ENCODE measurements at places on chromosomes 2 and 18.

DNA sequence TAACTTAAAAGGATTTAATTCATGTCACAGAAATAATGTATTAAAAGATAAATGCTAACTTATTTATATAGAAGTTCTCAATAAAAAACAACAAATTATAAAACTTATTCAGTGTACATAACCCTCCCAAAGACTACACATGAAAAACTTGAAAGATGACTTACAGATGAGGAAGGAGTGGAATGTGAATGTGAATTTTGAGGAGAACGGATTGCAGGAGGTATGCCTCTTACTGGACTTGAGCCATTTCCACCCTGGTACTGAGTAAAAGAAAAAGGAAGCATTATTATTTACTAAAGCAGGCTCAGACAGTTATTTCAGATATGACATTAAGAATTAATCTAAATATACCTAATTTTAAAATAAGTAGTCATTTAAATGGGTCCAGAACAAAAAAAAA is 104.4 kb downstream of the TLK1 start:
- no peak for DNase-seq

DNA sequence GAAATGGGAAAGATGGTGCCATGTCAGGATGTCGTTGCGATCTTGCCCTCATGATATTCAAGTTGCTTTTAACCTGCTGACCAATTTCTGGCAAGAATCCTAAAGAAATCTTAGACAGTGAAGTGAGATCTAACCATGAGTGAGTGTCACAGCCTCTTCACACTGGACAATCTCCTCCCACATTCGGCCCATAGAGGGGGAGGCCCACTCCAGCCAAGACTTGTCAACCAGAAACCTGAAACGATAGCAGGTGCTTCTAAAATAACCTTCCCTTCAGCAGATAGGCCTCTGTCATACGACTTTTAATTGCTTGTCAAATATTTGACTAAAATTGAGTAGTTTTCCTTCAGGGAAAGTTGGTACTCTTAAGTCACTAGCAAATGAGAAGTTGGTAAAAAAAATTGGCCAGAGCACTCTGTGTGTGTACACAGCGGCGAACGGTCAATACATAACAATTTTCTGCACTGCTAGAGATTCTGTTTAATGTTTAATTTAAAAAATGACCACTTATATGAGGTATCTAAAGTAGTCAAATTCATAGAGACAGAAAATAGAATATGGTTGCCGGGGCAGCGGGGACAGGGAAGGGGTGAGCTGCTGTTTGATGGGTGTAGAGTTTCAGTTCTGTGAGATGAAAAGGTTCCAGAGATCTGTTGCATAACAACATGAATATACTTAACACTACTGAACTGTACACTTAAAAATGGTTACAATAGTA is 110.2 kb downstream of the VAPA start:
- DNase-seq: peak; percentile 73

- DNase-seq: no peak
Observed at GRCh38 chr18:47485221-47485797, 233.8 kb upstream of the SKOR2 start.

DNA sequence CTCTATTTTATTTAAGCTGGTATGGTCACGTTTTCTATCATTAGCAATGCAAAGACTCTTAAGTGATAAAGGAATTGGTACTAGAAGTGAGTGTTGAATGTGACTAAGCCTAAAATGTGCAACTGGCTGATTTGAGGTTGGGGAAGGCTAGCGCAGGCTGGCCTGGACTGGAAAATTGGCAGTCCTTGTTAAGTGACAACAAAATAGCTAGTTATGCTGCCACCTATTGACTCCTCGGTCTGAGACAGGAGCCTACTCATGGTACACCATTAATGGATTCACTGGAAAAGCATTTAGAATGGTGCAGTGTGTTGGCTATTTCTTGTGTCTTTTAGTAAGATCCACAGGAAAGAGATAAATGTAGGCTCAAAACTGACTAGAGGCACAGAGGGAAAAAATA is 5.7 kb upstream of the WIPF1 start:
- DNase-seq: peak; percentile 35

DNA sequence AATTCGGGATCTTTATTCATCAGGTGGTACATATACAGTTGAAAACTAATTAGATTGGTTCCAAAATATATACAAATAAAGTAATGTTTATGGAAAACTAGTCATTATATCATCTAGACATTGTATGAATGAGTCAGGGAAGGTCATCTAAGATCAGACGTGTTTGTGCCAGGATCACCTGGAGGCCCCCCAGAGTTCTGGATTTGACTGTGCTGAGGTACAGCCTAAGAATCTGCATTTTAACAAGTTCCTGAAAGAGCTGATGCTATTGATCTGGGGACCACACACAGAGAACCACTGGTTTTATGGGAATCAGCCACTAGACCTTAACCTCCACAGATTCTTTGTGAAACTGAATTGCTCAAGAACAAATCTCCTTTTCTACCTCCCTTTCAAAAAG is 43.2 kb downstream of the PARD6G start:
- DNase-seq: no peak

DNA sequence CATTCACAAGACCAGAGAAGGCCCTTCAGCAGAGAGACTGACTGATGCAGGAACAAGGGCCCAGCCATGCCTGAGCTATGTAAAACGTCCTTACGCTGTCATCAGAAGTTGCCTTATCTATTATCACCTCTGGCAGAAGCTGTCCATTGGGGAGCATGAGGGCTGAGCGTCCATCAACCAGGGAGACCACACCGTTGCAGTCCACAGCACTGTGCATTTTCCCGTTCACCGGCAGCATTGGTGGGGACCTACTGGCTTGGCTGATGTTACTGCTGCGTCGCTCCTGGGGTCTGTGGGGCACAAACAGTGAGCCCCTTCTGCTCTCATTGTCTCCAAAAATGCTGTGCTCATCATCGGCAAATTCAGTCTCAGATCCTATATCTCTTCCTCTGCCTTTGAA is 91.4 kb downstream of the SCN9A start:
- no peak for DNase-seq

GRCh38 chr18:9417073-9417851 is 58.1 kb upstream of the RALBP1 start:
- no peak for DNase-seq

- DNase-seq: no peak
Observed at GRCh38 chr2:136534811-136535210, 230.5 kb upstream of the THSD7B start.

DNA sequence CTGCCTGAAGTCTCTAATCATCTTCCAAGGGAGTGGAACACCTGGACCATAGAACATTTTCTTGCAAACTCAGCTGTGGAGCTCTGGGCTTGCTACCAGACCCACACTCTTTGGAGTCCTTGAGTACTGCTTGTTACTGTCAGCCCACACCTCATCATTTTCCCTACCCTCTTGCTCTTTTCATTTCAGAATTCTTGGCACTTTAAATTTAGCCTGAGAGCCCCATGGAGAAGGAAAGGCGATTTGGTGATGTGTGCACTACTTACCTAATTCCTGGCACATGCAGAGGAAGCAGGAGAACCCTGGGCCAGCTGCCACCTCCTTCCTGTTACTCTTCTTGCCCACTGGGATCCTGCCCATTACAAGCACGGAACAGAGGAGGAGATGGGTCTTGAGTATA is 31.7 kb downstream of the TMEM178A start:
- DNase-seq: peak; percentile 24

DNA sequence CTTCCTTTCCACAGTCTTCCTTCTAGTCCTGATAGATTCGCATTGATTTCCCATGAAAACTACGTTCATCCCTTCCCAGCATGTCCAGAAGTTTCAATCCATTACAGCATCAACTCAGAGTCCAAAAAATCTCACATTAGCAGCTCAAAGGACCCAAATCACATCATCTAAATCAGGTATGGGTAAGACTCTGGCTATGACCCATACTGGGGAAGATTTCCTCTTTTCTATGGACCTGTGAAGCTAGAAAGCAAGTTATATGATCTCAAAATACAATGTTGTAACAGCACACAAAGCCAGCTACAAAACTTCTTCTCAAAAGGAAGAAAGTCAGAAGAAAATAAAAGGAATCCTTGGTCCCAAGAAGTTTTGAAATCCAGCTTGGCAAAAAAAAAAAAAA is 5.7 kb upstream of the DCC start:
- DNase-seq: no peak

- DNase-seq: no peak
Observed at GRCh38 chr2:224875841-224876240, 159.7 kb upstream of the CCDC195 start.

DNA sequence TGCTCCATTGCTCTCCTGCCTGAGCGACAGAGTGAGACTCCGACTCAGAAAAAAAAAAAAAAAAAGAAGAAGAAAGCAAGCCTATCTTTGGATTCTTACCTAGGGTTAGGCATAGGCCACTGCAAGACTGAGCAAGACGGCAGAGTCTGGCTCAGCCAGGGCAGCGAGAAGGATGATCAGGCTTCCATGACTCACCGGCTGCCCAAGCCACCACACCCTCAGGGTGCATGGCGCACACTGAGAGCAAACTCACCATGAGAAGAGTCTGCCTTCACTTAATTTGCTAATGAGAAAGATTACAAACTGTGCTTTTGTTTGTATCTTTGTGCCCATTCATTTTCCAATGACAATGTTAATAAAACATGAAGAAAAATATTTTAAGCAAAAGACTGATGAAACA is 8.2 kb downstream of the FAM110C start:
- no peak for DNase-seq

- DNase-seq: no peak
Observed at GRCh38 chr2:181243319-181243718, 213.9 kb upstream of the ITGA4 start.

GRCh38 chr2:128997166-128997866 is 678.6 kb upstream of the HS6ST1 start:
- DNase-seq: no peak

GRCh38 chr18:23943104-23943503 is 71.5 kb upstream of the TTC39C start:
- DNase-seq: no peak

GRCh38 chr2:233501198-233502076 is 65.1 kb downstream of the USP40 start:
- DNase-seq: no peak

GRCh38 chr2:233387667-233388528 is 33.6 kb downstream of the DGKD start:
- no peak for DNase-seq

- DNase-seq: no peak
Observed at GRCh38 chr2:231250146-231250545, 51.7 kb downstream of the ARMC9 start.

DNA sequence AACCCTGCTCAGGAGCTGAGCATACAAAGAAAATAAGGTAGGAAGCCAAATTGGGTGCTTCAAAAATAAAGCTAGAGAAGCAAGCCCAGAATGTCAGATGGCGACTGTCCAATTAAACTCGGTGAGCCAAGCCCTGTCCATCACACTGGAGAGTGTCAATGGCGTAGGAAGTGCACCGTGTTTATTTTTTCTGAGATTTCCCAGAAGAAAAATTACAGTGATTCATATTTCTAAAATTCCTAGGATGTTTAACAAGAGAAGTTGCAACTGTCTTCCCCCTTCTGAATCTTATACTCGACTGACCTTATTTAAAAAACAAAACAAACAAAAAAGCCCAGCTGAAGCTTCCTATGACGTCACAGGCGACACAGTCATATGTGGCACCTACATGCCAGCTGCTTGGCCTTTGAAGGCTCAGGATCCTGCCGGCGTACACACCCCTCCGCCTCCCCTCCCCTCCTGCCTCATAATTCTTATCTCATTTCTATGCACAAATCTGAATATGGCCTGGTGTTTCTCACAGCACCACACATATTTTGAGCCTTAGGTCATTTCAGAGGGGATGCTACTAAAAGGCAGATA is 60.8 kb downstream of the MBP start:
- no peak for DNase-seq

DNA sequence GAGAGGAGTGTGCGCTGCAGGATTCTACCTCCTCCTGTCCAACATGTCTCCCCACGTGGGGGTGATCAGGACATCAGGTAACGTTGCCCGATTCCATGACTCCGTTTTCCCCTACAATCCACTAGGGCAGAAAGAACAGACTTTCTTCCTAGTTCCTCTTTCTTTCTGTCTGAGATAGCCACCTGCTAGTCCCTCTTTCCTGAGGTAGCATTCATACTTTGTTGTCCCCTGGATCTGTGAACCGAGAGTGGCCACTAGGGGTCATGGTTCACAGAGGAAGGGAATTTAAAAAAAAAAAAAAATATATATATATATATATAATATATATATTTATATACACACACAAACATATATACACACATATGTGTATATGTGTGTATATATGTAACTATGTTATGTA is 210.0 kb upstream of the ZNF521 start:
- DNase-seq: no peak

DNA sequence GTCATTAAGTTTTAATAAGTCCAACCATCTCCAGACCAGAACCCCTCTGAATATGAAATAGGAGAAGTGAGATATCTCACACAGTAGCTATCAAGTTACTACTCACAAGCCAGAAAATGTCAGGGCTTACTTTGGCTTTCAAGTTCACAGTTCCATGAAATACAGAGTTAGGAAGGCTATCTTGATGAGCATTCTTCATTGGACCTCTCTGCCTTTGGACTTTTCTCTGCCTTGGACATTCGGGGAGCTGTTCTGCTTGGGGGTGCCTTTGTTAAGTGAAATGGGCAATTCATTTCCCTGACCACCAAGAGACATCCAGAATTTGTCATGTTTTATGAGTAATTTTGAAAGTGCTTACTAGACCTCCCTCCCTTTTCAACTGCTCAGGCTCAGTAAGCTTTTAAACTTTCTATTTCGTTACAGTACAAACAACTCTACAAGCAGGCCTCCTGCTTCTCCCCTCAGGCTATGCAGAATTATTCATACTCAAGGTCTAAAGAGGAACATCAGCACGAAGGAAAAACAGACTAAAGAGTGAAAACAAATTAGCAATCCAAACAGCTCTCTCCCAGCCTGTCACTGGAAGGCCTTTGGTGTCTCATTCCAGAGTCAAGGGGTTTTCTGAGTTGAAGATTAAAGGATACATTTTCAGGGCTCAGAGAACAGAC is 95.3 kb downstream of the MREG start:
- DNase-seq: no peak

DNA sequence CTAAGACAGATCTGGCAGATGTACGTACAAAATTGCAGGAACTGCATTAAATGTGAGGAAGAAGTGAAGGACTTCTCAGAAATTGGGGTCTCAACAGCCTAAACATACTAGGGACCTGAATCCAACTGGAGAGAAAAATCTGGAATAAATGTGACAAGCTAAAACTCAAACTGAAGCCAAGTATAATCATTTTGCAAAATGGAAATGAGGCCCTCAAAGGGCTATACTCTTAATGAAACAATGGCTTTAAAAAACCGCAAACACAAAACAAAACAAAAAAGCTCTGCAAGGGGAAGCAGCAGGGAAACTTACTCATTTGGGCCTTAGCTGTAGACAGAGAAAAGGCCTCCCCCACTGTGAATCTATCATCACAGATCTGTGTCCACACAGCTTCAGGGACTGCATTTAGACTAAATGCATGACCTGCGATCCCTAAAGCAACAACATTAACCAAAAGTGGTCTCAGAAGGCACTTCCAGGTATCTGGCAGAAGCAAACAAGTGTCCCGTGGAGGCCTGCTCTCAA is 63.2 kb downstream of the CCBE1 start:
- DNase-seq: no peak

GRCh38 chr2:240323601-240324291 is 111.7 kb upstream of the GPC1 start:
- DNase-seq: no peak
